Right forelimb (tissue), 1 donor: ENCODE measurements at places on chromosomes 4 and X.

GRCh38 chr4:130288576-130288975 lies 1192.6 kb downstream of the C4orf33 start:
- DNase-seq = no peak

DNA sequence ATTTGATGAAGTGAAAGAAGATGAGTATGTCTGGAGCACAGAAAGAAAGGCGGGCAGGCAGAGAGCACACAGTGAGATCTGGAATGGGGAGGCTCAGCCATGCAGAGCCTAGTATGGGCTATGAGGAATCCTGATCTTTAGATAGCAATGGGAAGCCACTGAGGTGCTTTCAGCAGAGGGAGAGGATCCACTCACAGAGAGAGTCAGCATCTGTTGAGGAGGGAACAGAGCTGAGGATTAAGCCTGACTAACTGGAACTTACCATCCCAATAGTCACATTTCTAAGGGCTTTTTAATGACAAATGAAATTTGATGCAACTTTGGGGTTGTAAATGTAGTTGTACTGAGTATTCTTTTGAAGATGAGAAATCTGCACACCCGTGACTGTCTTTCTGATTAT lies 20.6 kb upstream of the FGFBP2 start:
- no peak for DNase-seq

DNA sequence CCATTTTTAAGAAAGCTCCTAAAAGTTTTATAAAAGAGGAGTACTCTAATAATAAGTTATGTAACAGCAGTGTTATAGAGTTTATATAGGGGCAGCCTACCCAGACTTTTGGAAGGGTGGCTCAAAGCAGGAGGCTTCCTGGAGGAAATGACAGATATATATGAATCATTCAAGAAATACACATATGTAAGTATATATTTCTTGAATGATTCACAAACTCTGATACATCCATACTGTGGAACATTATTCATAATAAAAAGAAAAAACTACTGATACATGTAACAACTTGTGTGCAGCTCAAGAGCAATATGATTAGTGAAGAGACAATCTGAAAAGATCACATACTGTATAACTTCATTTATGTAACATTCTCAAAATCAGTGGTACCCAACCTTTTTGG lies 166.2 kb downstream of the WDFY3 start:
- DNase-seq = no peak

- DNase-seq = peak; percentile 83
These were observed 10.3 kb downstream of the SNX25 start for GRCh38 chr4:185219551-185220344.

DNA sequence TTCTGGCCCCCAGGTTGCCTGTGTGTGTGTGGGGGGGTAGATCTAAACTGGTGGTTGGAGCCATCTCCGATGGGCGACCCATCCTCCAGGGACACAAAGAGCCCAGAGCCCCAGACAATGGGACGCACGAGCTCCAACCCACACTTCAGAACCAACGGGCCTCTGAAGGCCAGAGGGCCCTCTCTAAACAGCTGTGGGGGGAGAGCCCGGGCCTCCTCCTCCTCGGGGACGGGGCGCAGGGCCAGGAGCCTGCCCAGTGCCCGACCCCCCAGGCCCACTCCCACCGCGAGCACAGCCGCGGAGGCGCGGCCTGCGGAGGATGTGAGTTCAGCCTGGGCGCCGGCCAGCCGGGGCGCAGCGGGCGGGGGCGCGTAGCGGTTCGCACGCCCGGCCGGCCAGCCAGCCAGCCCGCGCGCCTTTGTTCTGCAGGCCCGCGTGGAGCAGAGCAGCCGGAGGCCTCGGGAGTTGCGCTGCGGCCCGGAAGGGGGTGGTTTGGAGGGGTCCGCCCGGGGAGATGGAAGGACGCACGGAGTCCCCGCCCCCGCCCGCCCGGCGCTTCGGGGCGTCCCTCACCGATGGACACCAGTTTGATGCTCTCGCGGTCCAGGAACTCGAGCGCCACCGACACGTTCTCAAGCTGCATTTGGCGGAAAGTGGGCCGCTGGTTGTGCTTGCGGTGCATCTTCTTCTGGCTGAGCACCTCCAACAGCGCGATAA lies 4.0 kb downstream of the FLNA start:
- peak; percentile 60 for DNase-seq

- DNase-seq = no peak
These were observed 13.1 kb upstream of the KIAA0232 start for GRCh38 chr4:6769233-6769988.

- no peak for DNase-seq
These were observed 3.2 kb downstream of the TMEM165 start for GRCh38 chr4:55398966-55399365.

DNA sequence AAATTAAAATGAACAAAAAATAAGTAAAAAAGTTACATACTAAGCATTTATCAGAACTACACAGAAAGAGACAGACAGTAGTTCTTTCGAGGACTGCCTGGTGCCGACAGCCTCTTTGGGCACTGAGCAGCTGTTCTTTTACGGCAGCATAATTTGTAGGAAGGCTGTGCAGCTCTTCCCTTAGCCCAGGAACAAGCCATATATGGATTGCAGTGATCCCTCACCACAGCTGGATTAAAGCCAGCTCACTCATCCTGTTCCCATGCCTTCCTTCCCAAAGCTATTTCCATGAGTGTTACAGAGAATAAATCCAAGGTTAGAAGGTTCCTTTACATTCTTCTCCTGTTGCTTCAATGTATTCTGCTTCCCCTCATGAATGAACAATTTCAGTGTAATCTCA lies 71.7 kb downstream of the DDX60L start:
- DNase-seq = peak; percentile 52

DNA sequence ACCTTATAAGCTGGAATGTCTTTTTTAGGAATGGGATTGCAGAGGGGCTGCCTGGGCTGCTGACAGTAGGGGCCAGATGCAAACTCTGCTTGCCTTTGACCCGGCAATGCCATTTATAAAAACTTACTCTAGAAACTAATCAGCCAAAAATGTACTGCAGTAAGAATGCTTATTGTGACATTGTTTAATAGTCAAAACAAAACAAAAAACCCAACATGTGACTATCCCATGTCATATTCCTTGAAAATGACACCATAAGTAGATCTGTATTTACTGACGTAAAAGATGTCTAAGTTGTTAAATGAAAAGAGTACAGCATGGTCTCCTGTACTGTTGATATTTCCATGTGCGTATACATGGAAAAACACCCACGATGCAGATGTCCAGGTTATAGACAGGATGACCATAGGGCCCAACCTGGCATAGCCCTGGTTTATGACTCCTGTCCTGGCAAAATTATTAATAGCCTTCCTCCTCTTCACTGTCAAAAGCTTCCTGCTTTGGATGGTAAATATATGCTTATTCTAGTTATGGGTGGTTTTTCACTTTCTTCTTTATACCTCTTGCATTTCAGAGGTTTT lies 138.9 kb downstream of the PTTG2 start:
- DNase-seq = no peak

DNA sequence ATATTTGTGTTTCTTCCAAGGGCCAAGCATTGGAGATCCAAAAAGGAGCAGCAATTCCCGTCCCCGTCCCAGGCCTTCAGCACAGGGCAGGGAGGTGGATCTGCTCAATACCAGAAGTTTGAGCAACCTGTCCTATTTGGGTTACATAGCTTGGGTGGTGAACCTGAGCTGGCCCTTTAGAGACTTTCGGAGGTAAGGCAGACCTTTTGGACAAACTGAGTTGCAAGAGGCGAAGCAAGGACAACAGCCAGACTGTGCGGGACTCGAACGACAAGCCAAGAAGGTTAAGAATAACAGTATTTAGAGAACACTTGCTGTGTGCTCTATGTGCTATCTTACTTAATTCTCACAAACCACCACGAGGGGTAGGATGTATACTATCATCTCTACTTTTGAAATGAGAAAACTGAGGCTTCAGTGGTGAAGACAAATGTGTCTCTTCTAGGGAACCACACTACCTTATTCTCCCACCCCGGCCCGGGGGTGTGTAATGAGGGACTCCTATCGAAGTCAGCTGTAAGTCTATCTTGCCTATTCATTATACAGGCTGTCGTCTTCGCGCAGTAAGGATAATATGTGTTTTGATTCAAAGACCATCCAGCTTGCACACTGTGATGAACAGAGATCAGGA lies 1.3 kb downstream of the NOP14 start:
- DNase-seq = no peak

- no peak for DNase-seq
These were observed 48.6 kb upstream of the GYPA start for GRCh38 chr4:144189121-144189520.

GRCh38 chr4:155411546-155411945 lies 34.8 kb upstream of the MAP9 start:
- DNase-seq = no peak

DNA sequence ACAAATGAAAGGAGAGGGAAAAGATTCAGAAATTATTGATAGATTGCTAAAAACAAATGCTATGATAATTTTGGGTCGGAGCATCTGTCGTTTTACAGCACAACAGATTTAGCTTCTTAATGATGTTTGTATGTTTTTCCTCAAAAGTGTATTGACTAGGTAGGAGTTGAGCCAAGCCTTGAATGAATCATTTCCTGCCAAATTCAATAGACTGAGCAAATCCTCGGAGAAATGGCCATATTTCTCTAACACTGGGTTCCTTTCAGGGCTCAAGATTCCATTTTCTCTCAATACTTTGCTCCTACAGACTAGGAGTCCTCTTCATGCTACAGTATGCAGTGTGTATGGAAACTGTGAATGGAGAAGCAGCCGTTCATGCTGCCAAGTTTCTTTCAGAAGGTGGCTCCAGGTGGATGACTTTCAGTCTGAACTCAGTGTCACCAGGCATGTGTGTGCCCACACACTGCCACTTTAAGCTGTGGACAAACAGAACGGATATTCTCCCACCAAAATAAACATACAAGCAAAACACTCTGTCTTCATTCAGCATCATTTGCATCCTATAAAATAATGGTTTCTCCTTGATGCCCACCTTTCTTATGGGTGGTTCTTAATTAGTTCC lies 146.0 kb downstream of the TBL1X start:
- no peak for DNase-seq

GRCh38 chr4:89039730-89040338 lies 17.2 kb downstream of the FAM13A start:
- no peak for DNase-seq

DNA sequence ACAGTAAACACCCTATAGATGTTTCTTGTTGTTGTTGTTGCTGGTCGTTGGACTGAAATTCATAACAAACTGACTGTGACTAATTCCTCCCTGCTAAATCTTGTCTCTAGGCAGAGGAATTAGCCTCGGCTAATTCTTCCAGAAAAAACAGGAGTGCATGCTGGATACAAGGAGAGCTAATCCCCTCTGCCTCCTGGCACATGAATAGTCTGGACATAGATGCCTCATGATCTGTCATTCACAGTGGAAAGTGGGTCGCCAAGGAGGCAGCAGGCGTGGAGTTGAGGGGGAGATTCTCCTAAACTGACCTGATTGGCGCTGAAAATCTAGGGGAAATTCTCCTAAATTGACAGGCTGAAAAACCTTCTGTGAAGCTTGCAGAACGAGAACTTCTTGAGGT lies 220.1 kb downstream of the DCTD start:
- DNase-seq = no peak

DNA sequence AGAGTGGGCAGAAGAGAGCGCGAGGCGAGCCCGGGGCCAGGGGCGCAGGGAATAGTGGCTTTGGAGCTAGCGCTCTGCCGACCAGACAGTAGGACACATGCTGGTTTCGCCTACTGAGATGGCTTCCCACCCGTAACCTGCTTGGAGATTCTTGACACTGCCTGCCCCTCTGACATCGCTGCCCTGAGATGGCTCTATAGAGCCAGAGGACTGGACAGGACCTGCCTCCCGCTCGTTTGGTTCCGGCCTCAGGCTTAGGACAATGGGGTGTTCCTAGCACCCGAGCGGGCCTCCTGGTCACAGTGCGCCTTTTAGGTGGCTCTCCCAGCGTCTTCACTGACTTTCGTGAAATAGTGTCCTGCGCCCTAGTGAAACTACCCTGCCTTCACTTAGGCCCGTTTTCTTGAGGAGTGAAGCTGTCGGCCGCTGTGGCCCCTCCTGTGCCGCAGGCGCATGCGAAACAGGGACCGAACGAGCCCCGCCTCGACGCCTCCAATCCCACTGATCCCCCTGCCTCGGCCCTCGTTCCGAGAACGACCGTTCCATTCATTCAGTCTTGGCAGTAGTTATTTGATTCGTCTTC lies 608 bp downstream of the TAF1 start:
- peak; percentile 49 for DNase-seq

DNA sequence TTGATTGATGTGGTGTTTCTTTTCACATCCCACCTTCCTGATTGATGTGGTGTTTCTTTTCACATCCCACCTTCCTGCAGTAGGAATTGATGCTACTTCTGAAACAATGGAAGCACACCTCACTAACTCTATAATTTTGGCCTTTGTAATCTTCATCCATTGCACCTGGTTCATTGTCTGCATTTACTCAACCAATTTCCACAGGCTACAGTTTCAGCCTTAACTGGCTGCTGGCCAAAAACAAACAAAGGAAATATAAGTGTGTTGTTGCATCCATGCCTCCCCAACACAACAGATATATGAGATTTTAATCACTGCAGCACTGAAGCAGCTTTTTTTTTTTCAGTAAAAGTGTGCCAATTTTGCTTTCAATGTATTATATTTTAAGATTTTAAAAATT lies 867.6 kb upstream of the PCDH7 start:
- DNase-seq = no peak

DNA sequence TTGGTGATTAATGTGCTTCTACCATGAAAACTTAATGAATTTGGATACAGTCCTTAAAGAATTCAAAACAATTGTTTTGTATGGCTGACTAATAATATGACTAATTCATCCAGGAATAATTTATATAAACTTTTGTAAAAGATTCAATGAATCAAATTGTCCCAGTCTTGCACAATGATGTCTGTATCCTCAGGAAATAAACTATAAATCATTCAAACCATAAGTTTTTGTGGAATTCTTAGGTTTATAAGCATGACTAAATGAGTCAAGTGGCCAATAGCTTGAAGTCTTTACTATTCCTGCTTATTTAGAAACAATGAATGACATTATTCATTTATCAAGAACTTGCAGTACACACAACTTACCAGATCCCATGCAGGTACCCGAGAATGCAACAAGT lies 935.0 kb upstream of the INTU start:
- no peak for DNase-seq

- no peak for DNase-seq
These were observed 88.1 kb downstream of the CAMK2D start for GRCh38 chr4:113673450-113673849.

GRCh38 chrX:2960861-2961515 lies 31.8 kb upstream of the ARSD start:
- DNase-seq = no peak

GRCh38 chrX:11787564-11787963 lies 29.5 kb downstream of the MSL3 start:
- DNase-seq = peak; percentile 54

- peak; percentile 47 for DNase-seq
These were observed at the start of gene SLITRK2 for GRCh38 chrX:145817331-145818185. SLITRK2 (plus strand) TSS chrX:145817829; CDS start chrX:145822426, 4,597 bp downstream.

DNA sequence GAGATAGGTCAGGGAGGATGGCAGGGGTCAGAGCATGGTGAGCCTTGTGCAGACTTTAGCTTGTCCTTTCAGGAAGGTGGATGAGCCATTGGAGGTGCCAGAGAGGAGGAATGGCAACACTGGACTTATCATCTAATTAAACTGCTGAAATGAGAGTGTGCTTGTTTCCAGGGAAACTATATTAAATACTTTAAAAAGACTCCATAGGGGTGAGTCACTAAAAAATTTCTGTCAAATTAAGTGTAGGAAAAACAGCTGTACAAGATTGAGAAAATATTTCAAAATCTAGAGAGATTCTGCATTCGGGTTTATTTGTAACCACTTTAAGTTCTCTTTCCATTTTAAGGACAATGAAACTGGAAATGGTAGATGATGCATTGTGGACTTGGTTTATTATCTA lies 11.4 kb downstream of the FRAS1 start:
- no peak for DNase-seq

- DNase-seq = no peak
These were observed 45.9 kb downstream of the NUDT6 start for GRCh38 chr4:122876456-122876855.
